ENCODE measurements at places on chromosomes 13 and 19.

DNA sequence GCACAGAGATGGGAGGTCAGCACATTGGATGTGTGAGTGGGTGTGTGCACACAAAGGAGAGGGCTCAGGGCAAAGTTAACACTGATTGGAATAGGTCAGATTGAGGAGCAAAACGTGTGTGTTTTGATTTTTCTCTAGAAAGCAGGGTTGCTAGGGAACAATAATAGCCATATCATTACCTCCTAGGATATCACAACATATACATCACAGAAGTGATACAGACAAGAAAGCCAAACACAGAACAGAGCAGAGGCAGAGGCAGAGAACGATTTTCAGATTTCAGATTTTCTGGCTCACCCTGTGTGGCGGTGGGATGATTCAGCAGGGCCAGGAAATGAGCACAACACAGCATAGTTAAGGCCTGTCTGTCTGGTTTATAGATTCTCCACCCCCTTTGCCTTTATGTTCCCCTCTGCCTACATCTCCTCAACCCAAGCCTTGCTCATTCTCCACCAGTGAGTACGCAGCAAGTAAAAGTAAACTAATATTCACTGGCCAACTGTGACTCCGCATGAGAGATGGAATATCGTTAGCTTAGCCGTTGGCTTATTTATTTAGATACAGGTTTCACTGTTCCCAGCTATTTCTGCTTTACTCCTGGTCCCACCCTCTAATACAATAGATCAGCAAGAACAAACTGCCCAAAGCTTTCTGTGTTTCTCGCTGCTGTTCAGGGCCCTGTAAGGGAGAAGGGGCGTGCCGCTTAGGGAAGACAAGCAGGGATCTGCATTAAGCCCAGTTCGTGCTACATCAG lies 182.7 kb upstream of the TSC22D1 start:
- no peak for DNase-seq

GRCh38 chr13:98571955-98572662 lies 4.8 kb downstream of the STK24 start:
- DNase-seq, result no peak

- no peak for DNase-seq
Measured at GRCh38 chr13:23883255-23883654, 5.9 kb downstream of the MIPEP start.

DNA sequence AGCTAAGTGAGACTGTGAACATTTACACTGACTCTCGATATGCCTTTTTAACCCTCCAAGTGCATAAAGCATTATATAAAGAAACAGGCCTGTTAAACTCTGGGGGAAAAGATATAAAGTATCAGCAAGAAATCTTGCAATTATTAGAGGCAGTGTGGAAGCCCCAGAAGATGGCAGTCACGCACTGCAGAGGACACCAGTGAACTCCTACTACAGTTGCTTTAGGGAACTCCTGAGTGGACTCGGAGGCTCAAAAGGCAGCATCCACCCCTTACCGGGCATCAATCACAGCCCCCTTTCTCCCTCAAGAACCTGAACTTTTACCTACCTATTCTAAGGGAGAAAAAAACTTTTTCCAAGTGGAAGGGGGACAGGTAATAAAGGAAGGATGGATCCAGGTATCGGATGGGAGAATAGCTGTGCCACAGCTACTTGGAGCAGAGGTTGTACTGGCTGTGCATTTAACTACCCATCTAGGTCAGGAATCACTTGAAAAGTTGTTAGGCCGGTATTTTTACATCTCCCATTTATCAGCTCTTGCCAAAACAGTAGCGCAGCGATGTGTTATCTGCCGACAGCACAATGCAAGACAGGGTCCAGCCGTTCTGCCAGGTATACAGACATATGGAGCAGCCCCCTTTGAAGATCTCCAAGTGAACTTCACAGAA lies 80.1 kb downstream of the ZNF486 start:
- DNase-seq, result no peak

GRCh38 chr19:41591951-41592562 lies 16.1 kb downstream of the CEACAM21 start:
- DNase-seq, result no peak

DNA sequence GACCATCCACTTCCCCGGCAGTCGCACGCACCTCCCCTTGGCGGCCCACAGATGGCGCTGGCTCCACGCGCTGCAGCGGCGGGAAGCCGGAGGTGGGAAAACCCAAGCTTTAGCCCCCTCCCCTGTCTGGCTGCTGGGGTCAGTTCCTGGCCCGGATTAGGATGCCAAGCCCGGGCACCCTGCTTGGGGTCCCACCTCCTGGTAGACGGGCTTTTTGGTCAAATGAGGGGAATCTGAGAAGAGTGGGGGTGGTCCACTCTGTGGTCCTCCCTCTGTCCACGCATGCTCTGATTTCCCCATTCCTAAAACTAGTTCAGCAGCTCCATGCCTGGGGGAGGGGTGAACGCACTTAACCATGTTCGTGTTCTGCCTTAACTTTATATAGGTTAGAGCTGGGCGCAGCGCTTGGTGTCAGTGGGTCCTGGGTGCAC lies 8.1 kb upstream of the ADGRE2 start:
- no peak for DNase-seq

- no peak for DNase-seq
Measured at GRCh38 chr19:38891771-38892170, 7.6 kb downstream of the SIRT2 start.

DNA sequence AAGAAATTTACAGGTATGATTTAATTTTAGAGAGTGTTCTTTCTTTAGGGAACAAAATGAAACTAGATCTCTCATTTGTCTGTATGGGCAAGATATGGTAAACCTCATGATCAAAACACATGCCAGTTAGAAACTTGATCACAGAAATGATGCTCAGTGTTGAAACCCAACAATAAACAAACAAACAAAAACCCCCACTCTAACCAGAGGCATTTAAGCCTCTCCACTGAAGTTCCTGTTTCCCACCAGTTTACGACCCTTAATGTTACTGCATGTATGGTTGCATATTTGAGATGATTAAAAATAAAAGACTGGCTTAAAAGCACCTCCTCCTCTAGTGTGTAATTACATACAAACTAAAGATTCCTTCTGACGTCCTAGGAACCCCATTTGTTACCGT lies 293.3 kb upstream of the MAB21L1 start:
- no peak for DNase-seq

DNA sequence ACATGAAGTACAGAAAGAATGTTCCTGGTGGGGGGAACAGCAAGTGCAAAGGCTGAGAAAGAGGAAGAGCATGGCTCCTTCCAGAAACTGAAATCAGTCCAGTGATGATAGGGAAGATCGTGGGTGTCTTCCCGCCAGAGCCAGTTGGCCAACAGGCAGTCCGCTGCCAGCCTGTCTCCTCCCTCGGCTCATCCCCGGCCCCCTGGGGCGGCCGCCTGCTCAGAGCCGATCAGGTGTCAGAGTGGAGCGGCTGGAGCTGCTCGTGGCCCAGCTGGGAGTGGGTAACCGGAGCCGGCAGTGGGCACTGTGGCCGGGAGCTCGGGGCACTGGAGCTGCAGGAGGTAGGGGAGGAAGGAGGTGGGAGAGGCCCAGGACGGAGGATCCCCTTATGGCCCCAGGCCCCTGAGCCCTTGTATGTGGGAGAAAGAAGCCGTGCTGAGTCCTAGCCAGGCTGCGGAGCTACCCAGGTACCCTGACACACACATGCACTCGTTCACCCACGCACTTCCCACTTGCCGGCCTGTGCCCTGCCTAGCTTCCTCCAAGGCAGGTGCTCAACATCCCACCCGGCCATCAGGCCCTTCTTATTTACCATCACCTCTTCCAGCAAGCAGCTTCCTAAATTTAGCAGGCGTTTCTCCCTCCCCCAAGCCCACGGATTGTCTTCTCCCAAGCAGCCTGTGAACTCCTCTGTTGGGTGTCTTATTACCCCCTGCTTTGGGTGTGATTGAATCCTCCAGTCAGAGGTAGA lies 1.7 kb downstream of the ANKRD24 start:
- no peak for DNase-seq

- no peak for DNase-seq
Measured at GRCh38 chr19:58021541-58022282, 12.1 kb upstream of the ZSCAN1 start.

DNA sequence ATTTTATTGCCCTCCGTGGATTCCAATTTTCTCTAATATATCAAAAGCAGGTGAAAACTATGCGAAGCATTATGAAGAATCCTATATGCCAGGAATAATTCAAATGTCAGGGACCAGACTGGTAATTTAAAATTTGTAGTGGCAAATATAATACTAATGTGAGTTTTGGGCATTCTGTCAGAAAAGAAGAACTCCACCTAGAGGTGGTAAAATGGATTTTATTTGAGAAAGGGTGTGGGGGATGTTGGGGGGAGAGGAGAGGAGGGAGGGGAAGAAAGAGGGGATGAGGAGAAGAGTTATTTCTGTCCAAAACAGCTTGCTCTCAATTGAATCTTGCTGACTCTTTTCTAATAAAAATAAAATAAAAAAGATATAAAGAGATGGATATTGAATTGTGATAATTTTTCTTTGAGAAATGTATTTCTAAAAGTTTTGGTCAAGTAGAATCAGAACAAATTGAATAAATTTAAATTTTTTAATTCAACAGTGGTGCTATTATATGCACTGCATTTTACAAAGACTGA lies 929.3 kb upstream of the SLITRK5 start:
- DNase-seq, result no peak

- DNase-seq, result no peak
Measured at GRCh38 chr19:21321134-21321533, 8.1 kb downstream of the ZNF708 start.

- no peak for DNase-seq
Measured at GRCh38 chr13:45393941-45394570, 24.1 kb downstream of the SLC25A30 start.

DNA sequence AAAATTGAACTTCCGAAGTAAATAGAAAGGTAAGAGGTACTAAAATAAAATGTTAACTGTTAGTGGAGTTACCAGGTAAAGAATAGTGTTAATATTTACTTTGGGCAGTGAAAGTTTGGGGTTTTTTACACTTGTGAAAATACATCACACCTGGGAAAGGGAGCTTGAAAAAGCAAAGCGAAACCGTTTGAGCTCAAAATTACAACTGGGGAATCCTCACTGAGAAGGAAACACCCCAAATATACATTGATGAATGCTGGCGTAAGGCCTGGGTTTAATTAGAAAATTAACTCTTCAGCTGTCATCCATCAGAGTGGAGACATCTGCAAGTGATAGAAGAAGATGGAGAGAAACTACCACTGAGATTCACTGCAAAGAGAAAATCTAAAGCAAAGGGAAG lies 1153.0 kb downstream of the SLITRK5 start:
- no peak for DNase-seq

- no peak for DNase-seq
Measured at GRCh38 chr13:71461892-71462291, 405.1 kb downstream of the DACH1 start.

Measured in cardiac septum (tissue), 1 donor.